ENCODE measurements at places on chromosomes 1 and 21. TPM values are rescaled to one million over a fixed set of nuclear protein-coding genes. Genes with fewer than 3 reads are reported as not detected.

DNA sequence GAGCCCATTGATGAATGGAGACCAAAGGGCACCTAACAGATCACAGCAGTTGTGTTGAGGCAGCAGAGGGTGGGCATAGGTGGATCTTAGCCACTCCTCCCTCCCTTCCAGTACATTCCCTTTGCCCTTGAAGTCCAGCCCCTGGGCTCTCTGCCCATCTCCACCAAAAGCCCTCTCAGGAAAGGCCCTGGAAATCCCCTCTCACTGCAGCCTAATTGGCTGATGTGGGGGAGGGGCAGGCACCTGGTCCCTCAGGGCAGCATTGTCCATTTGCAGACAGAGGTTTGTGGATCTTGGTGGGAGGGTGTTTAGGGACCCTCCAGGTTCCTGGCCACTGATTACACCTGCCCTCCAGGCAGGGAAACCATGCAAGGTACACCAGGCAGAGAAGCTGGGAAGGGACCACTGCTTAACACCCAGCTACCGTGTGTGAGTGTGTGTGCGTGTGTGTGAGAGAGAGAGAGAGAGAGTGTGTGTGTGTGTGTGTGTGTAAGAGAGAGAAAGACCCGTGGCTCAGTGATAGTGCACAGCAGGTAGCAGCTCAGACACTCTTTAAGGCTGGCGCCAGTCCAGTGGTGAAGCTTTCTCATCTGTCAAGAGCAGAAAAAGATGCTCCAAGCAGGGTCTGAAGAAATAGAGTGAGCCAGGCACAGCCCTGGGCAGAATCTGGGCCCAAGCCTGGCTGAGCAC, 71.1 kb downstream of the MATN1 start:
- no peak for DNase-seq

GRCh38 chr1:106517224-106517623, 539.2 kb upstream of the PRMT6 start:
- DNase-seq = no peak

DNA sequence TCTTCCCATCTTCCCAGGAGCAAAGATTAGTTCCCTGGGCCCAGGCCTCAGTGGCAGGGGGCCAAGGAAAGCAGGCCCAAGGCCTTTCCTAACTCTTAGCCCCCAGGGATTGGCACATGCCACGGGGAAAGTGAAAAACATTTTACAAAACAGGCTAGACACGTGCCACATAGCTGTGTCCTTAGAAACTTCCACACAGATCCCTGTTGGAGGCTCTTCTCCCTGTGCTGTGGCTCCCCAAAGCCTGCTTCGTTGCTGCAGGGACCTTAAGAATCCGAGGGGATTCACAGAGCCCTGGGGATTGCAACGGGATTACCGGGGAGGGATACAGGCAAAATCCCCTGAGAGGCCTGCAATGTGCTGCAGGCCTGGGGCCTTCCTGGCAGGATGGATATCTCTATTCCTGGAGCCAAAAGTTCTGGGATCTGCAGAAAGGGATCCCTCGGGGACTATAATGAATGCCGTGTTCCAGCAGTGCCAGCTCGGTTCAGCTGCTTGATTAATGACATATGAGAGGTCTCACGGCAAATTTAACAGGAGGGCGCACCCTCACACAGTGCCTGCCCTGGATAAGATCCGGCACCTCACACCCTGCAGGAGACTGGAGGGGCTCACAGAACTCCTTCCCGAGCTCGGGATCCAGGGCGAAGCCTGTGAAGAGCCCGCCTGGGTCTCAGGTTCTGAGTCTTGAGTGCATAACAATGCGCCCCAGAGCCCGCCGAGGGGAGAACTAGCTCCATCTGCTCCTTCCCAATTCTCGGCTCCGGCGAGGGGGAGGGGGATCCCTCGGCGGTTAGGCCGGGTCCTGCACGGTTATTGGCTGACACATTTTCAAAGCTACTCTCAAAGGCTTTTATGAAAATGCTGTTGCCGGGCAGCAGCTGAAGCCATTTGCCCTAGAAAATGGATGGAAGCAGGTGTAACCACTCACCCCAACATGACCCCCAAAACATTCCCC, 15.3 kb upstream of the RGS8 start:
- no peak for DNase-seq

ALDH9A1 gene
- 90.8 TPM for polyA plus RNA-seq

DNA sequence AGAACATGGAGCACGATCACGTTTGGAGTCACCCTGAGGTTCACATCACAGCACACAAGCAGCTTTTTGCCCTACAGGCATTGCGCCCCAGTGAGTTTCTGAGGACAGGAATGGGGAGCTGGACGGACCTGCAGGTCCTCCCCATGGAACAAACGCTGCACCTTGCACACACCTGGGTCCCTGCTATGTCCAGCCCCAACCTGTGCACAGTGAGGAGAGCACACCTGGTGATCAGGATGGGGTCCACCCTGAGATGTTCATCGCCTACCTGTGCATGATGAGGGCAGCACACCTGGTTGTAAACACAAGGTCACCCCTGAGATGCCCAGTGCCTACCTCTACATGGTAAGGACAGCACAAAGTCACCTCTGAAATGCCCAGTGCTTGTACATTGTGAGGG, 45.9 kb downstream of the TCP10L start:
- no peak for DNase-seq

MPL gene
- not detected for polyA plus RNA-seq

NPHS2 gene
- polyA plus RNA-seq = not detected

TTC22 gene
- polyA plus RNA-seq = 13.7 TPM

DNA sequence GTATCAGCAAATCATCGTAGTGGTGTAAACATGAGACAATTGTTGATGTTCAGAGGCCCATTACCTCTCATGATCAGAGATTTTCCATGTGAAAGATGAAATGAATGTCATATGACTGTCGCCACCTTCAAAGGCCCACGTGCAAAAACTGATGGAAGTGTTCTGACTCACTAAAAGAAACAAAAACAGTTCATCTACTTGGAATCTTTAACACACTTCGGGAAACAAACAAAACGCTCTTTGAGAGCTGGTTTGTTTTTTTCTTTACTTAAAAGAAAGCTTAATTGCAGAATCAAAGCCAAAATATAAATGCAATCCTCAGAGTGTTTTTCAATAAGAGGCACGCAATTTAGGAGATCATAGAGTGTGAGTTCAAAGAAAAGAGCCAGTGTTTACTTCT, 100.8 kb downstream of the PLPPR4 start:
- DNase-seq = no peak

GRCh38 chr1:107140703-107141490, at the start of gene NTNG1:
TSS of gene NTNG1 (plus strand) at chr1:107141039.
- DNase-seq = no peak

DNA sequence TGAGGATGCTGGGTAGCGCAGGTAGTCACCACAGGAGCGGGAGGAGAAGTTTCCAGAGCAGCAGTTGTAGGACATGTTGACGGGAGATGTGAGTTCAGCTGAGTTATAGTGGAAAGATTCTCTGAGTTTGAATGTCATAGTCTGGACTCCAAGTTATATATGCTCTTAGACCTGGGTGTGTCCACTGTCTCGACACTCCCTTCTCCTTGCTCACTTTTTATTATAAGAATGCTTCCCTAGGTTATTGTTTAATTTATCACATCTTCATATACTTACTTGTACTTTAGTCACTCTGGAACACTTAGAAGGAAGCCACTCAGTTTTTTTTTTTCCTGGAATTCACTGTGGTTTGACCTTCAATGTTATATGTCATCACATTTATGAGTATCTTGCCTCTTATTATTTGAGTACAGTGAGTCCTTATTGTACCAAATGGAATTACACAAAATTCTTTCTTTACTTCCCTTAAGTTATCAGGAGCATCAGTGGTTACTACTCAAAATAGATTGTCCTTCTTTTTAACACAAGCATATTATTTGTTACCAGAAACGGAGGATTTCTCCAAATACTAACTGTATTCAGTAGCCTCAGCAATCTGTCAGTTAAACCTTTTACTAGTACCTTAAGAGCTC, at the start of gene KRTAP13-2:
Gene KRTAP13-2, minus strand, starts transcription at position 133 of the 632 bp plus-strand sequence. Its CDS starts 58 bp downstream, at position 75.
- no peak for DNase-seq

GRCh38 chr1:103953386-103953785, 203.7 kb downstream of the AMY1C start:
- DNase-seq = no peak

DNA sequence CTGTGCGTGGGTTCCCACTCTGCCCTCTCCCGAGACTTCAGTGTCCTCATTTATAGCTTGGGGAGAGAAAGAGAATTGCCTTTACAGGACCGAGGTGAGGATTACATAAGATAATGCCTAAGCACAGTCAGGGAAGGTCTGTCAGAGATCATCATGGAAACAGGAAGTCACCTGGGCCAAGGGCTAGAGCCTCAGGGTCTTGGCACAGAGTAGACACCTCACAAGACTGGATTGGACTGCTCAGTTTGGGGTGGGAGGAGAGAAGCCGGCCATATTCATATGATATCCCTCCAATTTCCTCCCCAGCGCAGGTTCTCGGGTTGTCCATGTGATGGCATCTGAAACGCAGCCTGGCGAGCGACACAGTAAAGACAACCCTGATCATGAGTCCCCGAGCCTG, 3.8 kb downstream of the CNR2 start:
- DNase-seq = no peak

Measured in immature natural killer cell (primary cell).